Activated T-helper 2 cell treated with anti-CD3 and anti-CD28 coated beads, Interferon-gamma antibody, Interleukin-2, Interleukin-4, amounts not matched to agents 10 μg/mL and 5 μg/mL and 100 μg/mL, durations not matched to agents 14 hours and 24 hours and 36 hours (primary cell): ENCODE measurements at places on chromosomes 3 and 15. TPM values are rescaled to one million over a fixed set of nuclear protein-coding genes. Genes with fewer than 3 reads are reported as not detected.

Gene GABRG3
- not detected in 2 replicates for total RNA-seq

Gene SLC22A13
- total RNA-seq, result 0.51 and 0.78 TPM in 2 replicates

Gene ZNF80
- total RNA-seq, result 0.64 and 0.74 TPM in 2 replicates

DNA sequence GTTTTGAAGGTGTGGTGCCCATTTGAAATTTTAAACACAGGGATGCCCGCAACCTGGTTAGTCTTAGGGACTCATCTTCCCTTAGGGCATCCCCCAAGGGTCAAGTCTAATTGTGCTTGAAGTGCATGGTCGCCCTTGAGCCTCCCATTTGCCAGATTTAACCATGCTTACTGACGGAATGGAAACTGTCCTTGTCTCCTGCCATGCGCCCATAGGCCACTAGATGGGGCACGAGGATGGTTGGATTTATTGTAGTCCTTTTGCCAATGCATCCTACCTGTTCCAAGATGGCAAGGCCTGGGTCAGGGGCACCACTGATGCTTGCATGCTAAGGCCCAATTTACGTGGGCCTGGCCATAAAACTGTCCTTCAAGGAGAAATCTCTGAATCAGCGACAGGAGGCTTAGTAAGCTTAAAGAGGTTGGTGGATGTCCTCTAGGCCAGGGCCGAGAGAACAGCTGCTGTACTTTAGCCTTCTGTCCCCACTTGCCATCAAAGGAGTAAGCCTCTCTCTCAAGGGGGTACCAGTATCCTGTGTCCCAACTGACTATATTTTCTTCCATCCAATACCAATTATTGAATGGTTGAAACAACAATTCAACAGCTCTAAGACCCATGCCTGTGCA lies 355.4 kb downstream of the OTOL1 start:
- DNase-seq, result peak; percentile 14
- no peak overlapping the region for H3K27ac ChIP-seq
- no peaks in the 10 kb centered on the region for H3K4me1 ChIP-seq
- H3K27me3 ChIP-seq, result no peaks in the 10 kb centered on the region

GRCh38 chr3:171044384-171044783 lies 17.9 kb upstream of the SLC2A2 start:
- H3K36me3 ChIP-seq, result no peaks in the 10 kb centered on the region
- H3K4me3 ChIP-seq, result no peak overlapping the region
- no peak for DNase-seq
- H3K27ac ChIP-seq, result no peak overlapping the region

- H3K36me3 ChIP-seq, result no peaks in the 10 kb centered on the region
- H3K4me1 ChIP-seq, result peaks cover 13% of the 10 kb centered on the region
- H3K27me3 ChIP-seq, result peaks cover 20% of the 10 kb centered on the region
- no peak overlapping the region for H3K4me3 ChIP-seq
- DNase-seq, result no peak
These were observed 120.0 kb downstream of the PLD1 start for GRCh38 chr3:171690281-171690680.

- no peaks in the 10 kb centered on the region for H3K27me3 ChIP-seq
- H3K36me3 ChIP-seq, result no peaks in the 10 kb centered on the region
- peaks cover 2% of the 10 kb centered on the region for H3K4me1 ChIP-seq
- no peak for DNase-seq
- H3K27ac ChIP-seq, result no peak overlapping the region
- no peak overlapping the region for H3K4me3 ChIP-seq
These were observed 93.4 kb downstream of the WDR76 start for GRCh38 chr15:43920254-43920600.

DNA sequence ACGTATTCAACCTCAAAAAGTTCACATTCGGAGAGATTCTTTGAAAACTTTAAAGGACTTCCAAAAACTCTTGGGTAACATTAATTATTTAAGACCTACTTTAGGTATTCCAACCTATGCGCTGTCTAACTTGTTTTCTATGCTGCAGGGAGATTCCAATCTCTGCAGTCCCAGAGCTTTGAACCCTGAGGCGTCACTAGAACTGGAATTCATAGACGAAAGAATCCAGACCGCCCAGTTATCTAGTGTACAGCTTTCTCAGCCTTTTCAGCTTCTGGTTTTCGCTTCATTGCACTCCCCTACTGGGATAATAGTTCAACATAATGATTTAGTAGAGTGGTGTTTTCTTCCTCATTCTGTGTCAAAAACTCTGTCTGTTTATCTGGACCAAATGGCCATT lies 711.3 kb downstream of the ROBO1 start:
- no peaks in the 10 kb centered on the region for H3K36me3 ChIP-seq
- H3K27ac ChIP-seq, result no peak overlapping the region
- H3K4me3 ChIP-seq, result no peak overlapping the region
- H3K4me1 ChIP-seq, result no peaks in the 10 kb centered on the region
- no peaks in the 10 kb centered on the region for H3K27me3 ChIP-seq
- DNase-seq, result no peak

GRCh38 chr3:10356461-10356981 lies 35.6 kb upstream of the SEC13 start:
- no peak overlapping the region for H3K4me3 ChIP-seq
- no peak for DNase-seq
- peaks cover 1% of the 10 kb centered on the region for H3K4me1 ChIP-seq
- peaks cover 4% of the 10 kb centered on the region for H3K27me3 ChIP-seq
- H3K27ac ChIP-seq, result no peak overlapping the region

DNA sequence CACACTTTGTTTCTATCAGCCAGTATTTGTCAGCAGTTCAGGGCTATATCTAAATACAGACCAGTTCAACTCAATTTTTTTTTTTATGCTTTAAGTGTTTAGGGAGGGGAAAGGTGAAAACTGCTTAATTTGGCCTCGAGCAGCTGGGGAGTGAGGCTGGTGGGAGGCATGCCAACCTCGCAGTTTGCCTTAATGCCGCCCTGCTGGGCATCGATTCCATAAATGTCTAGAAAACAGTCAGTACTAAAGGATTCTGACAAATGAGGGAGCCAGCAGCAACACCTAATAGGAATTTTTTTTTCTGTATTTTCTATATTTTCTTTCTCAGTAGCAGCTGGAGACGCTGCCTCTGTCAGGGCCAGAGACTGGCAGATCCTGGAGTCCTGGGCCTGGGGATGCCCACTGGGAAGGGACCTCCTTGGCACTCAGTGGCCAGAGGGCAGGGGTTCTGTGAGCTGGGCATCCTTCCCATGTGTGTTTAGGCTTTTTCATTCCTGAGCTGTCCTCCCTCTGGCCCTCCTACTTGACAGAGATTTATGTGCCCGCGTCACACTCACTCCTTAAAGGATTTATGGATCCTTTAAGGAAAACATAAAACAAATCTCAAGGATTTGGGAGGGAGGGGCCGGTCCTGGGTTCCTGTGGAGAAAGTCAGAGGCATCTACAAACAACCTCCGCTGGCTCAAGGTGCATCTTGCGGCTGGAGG lies 117.8 kb downstream of the WNT5A start:
- H3K27ac ChIP-seq, result no peak overlapping the region
- H3K27me3 ChIP-seq, result no peaks in the 10 kb centered on the region
- no peaks in the 10 kb centered on the region for H3K4me1 ChIP-seq
- H3K4me3 ChIP-seq, result no peak overlapping the region
- no peak for DNase-seq

DNA sequence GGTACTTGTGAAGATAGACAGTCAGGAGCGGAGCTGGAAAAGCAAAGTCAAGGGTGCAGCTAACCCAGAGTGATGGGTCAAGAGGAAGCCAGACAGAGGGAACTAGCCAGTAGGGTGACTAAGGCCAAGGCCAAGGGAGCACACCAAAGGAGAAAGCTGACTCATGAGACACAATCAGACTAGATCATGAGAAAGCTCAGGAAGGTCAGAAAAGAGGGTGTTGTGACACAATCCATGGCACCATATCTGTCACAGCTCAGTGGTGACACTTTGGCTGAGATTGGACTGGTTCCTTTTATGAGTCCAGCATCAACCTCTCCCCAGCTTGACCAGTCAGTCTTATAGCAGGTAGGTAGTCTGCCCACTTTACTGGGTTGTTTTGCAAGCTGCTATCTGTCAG lies 22.2 kb downstream of the P2RY1 start:
- no peaks in the 10 kb centered on the region for H3K36me3 ChIP-seq
- no peaks in the 10 kb centered on the region for H3K4me1 ChIP-seq
- DNase-seq, result no peak
- H3K27ac ChIP-seq, result no peak overlapping the region

GRCh38 chr15:85730001-85730820 lies 64.5 kb downstream of the KLHL25 start:
- no peak overlapping the region for H3K4me3 ChIP-seq
- peaks cover 23% of the 10 kb centered on the region for H3K4me1 ChIP-seq
- peak; percentile 30 for DNase-seq
- peaks cover 90% of the 10 kb centered on the region for H3K36me3 ChIP-seq

DNA sequence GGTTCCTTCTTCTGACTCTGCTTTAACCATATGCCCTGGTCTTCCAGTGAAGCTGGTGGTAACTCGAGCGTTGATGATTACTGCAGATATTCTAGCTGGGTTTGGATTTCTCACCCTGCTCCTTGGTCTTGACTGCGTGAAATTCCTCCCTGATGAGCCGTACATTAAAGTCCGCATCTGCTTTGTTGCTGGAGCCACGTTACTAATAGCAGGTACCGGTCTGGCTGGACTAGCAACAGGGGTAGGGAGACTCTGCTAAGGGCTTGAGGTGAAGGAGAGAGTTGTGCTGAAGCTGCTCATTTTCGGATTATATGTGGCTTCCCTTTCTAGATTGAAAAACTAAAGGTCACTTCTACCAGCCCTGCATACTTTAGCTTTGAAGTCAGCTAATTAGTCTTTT lies 16.8 kb downstream of the CLDN16 start:
- DNase-seq, result no peak
- no peaks in the 10 kb centered on the region for H3K36me3 ChIP-seq
- no peaks in the 10 kb centered on the region for H3K4me1 ChIP-seq
- no peak overlapping the region for H3K4me3 ChIP-seq
- no peak overlapping the region for H3K27ac ChIP-seq

- H3K4me1 ChIP-seq, result no peaks in the 10 kb centered on the region
- H3K27ac ChIP-seq, result no peak overlapping the region
- no peak overlapping the region for H3K4me3 ChIP-seq
- no peak for DNase-seq
- no peaks in the 10 kb centered on the region for H3K27me3 ChIP-seq
These were observed 68.0 kb upstream of the ONECUT1 start for GRCh38 chr15:52857937-52858781.

DNA sequence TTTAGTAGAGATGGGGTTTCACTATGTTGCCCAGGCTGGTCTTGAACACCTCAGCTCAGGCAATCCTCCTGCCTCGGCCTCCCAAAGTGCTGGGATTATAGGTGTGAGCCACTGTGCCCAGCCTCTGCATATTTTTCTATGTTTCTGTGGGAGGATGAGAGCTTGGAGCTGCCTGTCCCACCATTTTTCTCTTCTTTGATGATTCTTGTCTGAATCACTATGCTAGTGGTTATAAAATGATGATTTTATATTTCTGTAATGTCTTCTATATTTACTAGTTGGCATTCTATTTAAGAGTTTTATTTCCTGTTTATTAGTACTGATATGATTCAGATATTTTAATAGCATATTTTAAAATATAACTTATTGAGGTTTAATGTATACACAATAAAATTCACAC lies 69.7 kb downstream of the CHCHD6 start:
- H3K4me3 ChIP-seq, result no peak overlapping the region
- H3K4me1 ChIP-seq, result no peaks in the 10 kb centered on the region
- DNase-seq, result no peak
- no peaks in the 10 kb centered on the region for H3K27me3 ChIP-seq
- no peaks in the 10 kb centered on the region for H3K36me3 ChIP-seq

DNA sequence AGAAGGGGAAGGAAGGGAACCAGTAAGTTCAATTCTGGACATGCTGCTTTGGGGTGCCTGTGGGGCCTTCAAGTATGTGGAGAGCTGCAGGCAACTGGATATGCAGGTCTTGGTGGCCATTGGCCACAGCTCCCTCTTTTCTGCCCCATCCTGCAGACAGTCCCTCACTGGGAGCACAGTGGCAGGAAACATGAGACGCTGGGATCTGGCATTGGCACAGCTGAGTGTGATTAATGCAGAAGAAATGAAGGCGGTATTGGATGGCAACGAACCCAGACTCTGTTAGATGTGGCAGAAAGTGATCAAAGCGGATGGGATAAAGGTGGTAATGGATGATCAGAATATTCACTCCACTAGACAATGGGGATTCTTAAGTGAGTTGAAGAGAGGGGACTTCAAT lies 23.2 kb upstream of the VPS8 start:
- peaks cover 11% of the 10 kb centered on the region for H3K27me3 ChIP-seq
- H3K36me3 ChIP-seq, result no peaks in the 10 kb centered on the region
- H3K4me1 ChIP-seq, result peaks cover 25% of the 10 kb centered on the region

GRCh38 chr3:52245322-52246263 lies at the start of gene PPM1M:
Gene PPM1M, plus strand, starts transcription at chr3:52245759. Its CDS starts 66 bp downstream, at chr3:52245825.
- H3K27ac ChIP-seq, result peak within 1 kb of the TSS; percentile 88
- peak; percentile 61 for DNase-seq
- H3K4me1 ChIP-seq, result peaks cover 61% of the 10 kb centered on the region
- H3K36me3 ChIP-seq, result peaks cover 55% of the 10 kb centered on the region
- H3K27me3 ChIP-seq, result no peaks in the 10 kb centered on the region

GRCh38 chr3:18426597-18427193 lies 1.6 kb upstream of the SATB1 start:
- H3K27ac ChIP-seq, result peak overlapping the region; percentile 93
- H3K27me3 ChIP-seq, result no peaks in the 10 kb centered on the region
- peaks cover 65% of the 10 kb centered on the region for H3K4me1 ChIP-seq
- peaks cover 96% of the 10 kb centered on the region for H3K36me3 ChIP-seq

DNA sequence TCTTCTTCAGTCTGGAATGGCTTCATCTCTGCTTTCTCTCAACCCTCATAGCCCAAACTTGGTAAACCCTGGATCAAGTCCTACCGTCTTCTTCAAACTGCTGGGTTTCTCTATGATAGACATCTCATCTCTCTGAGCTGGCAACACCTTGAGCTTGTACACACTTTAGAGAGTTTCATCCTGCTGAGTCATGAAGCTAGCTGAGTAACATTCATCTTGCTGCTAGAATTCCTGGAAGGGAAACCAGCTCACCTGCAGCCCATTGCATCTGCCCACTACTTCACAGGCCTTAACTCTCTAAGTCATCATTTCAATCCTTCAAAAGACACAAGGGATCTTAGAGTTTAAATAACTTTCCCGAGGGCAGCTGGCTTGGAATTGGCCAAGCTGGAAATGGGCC lies 175.5 kb upstream of the RORA start:
- no peak for DNase-seq
- H3K36me3 ChIP-seq, result no peaks in the 10 kb centered on the region
- H3K4me1 ChIP-seq, result no peaks in the 10 kb centered on the region

DNA sequence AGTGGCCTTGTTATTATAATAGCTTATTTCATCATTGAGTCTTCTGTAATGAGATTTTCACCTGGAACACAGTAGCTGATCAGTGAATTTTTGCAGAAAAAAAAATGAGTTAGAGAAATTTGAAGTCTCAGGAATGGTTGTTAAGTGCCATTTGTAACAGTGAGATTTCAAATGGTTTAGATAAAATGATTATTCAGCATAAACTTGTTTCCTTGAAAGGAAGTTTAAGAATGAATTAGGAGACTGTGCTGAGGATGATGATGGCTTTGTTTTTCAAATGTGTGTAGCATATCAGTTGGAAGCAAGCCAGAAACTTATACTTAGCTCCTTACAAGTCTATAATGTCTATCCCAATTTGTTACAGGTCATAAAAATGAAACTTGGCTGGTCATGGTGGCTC lies 225.1 kb downstream of the LRRC3B start:
- H3K27ac ChIP-seq, result no peak overlapping the region
- H3K4me3 ChIP-seq, result no peak overlapping the region
- DNase-seq, result no peak
- no peaks in the 10 kb centered on the region for H3K36me3 ChIP-seq
- no peaks in the 10 kb centered on the region for H3K4me1 ChIP-seq
